ENCODE measurements at places on chromosomes 2 and 18. TPM values are rescaled to one million over a fixed set of nuclear protein-coding genes. Genes with fewer than 3 reads are reported as not detected.
A peak's percentile ranks its signal among the peaks of the same experiment; 100 is the strongest.

DNA sequence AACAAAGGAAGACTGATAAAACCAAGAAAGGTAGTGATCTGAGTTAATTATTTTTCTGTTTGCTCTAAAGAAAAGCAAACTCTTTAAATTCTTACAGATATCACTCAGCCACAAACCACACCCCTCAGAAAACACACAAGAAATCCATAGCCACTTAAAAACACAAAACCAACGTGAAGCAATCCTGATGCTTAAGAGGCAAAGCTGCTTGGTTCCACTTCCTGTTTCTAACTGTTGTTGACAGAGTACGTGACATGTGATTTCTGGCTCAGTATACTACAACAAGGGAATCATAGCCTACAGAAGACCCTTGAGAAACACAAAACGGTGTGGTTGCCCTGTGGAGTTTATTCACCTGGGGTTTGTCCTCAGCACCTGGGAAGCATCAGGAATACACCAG lies 240.9 kb upstream of the APCDD1 start:
- no peak for DNase-seq

GRCh38 chr2:69565431-69565839 lies 78.1 kb downstream of the AAK1 start:
- DNase-seq: peak; percentile 42

GRCh38 chr18:71707400-71707799 lies 836.7 kb downstream of the CBLN2 start:
- no peak for DNase-seq

- no peak for DNase-seq
These were observed 34.8 kb upstream of the ITM2C start for GRCh38 chr2:230829959-230830358.

DNA sequence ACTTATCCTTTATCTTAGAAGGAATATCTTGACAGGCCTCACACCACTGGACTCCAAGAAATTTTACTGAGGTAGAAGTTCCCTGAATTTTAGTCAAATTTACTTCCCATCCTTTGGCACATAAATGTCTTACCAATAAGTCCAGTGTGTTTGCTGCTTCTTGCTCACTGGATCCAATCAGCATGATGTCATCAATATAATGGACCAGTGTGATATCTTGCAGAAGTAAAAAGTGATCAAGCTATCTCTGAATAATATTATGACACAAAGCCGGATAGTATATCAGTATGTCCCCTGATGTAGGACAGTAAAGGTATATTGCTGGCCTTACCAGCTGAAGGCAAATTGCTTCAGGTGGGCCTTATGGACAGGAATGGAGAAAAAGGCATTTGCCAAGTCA lies 6.9 kb upstream of the GYPC start:
- no peak for DNase-seq

DNA sequence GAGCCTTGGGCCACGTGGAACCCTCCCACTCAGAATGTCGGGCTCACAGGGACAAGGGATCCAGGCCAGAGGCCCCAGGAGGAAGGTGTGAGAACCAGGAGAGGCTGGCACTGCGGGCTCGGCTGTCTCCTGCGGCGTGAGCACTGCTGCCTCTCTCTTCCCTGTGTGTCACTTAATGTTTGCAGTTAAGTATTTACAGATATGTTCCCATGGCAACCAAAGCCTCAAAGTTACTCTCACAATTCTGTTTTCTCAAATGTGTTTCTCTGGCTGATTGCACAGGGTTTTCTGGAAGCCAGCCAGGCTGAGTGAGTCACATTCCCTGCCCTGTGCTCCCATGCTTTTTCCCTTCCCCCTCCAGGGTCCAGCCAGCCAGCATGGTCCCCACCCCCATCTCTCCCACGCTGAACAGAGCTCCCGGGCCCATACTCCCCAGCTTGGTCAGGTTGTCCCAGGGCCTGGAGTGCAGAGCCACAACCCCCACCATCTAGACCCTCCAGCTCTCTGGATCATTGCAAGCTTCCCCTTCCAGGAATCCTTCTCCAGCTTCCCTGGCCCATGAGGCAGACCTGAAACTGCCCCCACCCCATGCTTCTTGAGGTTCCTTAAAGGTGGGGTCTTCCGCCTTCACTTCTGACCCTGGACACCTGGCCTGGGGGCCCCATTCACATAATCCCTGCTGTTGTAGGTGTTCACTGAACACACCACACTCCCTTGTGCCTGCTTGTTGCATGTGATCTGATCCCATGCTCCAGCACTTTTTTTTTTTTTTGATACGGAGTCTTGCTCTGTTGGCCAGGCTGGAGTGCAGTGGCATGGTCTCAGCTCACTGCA lies 265.9 kb downstream of the CELF4 start:
- peak; percentile 91 for DNase-seq

The RAX gene
- total RNA-seq: not detected
